ENCODE measurements at places on chromosomes 16 and 17.

DNA sequence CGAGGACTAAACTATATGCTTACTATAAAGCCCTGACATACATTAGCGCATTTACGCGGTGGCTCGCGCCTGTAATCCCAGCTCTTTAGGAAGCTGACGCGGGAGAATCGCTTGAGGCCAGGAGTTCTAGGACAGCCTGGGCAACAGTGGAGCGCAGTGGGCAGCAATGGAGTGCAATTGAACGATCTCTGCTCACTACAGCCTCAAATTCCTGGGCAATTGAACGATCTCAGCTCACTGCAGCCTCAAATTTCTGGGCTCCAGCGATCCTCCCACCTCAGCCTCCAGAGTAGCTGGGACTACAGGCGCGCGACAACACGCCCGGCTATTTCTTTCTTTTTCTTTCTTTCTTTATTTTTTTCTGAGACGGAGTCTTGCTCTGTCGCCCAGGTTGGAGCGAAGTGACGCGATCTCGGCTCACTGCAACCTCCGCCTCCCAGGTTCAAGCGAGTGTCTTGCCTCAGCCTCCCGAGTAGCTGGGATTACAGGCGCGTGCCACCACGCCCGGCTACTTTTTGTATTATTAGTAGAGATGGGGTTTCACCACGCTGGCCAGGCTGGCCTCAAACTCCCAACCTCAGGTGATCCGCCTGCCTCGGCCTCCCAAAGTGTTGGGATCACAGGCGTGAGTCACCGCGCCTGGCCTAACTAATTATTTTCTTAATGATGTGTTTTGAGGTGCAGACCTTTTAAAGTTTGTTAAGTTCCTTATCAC is 506 bp upstream of the COG7 start:
- no peak for DNase-seq

- DNase-seq: no peak
Measured at GRCh38 chr16:4894276-4895150, 42.4 kb downstream of the PPL start.

DNA sequence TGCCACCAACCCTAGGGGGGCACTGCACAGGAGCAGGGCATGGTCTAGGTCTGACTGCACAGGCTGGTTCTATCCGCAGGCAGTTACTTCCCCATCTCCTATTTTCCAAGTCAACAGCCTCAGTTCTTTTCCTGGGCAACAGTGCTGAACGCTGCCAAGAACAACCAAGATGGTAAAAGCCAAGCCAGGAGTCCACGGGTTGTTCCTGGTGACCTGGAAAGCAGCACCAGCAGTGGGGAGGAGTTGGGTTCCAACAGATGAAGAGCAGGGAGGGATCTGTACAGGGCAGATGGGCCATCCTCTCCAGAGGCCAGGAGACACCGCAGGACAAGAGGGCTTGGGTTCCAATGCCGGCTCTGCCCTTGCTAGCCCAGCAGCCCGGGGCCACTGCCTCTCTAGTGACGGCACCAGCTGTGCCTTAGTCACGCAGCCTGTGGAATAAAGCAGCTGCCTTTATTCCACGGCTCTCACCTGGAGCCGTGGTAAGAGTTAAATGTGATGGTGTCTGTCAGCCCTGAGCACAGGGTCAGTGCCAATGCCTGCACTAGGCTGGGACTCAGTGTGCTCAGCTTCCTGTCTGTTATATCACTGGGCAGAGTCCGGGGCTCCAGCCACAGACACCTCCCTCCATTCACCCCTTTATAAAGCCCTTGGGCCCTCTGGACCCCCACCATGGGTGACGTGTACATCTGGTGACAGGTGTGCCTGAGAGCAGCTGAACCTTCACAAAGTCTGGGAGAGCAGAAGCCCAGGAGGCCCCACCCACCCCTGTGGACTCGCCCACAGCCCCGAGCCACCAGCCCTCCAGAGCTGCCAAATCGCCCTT is 44.9 kb downstream of the MARF1 start:
- no peak for DNase-seq

DNA sequence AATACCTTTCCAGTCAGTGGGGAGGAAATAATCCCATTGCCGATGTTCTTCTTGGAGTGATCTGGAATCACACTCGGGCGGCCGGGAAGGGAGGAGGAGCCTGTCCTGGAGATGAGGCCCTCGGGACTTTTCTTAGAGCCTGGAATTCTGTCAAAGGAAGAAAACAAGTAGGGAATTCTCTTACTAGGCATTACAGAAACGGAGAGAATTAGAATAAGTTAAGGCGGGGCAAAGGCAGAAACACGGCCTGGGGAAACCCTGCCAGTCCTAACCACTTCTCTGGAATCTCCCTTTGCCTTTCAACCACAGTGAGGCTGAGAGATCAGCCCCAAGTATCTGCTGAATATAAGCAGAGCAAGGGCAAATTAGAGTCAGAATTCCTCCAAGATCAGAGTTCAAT is 27.8 kb downstream of the USP36 start:
- DNase-seq: no peak

DNA sequence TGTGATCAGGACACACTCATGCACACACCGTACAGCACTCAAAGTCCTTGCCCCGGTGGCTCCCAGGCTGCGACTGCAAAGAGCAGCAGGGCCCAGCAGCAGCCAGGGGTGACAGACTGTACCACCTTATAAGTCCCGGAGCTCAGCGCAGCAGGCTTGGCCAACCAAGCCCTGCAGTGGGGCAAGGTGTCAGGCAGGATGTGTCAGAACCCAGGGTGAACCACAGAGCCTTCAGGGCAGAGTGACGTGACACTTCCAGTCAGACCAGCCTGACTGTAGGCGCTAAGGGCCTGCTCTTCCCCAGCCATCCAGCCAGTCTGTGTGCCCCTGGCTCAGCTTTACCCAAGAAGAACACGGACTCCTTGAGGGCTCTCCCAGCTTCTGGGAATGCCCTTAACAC is 204.1 kb downstream of the COPRS start:
- DNase-seq: no peak

DNA sequence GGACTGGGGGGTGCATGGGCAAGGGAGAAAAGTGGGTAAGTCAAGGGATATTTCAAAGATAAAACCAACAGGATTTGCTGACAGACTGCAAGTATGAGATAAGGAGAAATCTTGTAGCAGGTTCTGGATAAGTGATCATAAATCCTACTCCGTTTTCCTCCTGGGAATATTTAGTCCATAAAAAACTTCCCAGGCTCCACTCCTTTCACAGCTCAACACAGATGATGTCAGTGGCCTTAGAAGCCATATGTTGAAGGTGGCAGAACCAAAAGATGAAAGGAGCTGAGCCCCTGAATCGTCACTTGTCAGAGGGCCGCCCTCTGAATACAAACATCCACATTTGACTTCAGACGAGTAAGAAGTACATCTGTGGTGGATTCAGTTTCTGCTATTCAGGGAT is 71.7 kb downstream of the GRIN2A start:
- no peak for DNase-seq

DNA sequence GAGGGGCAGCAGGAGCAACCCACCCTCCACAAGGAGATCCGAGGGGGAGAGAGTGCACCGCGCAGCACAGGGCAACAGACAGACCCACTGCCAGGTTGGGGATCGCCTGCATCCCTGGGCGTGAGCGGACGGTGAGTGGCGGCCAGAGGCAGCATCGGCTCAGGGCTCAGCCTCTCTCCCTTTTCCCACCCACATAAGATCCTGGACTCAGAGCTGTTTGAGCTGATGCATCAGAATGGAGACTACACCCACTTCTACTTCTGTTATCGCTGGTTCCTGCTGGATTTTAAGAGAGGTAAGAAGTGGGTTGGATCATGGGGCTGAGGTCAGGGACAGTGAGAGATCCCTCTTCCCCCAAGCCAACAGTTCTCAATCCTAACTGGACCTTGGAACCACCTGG is 23.2 kb downstream of the MNT start:
- no peak for DNase-seq

GRCh38 chr16:85293904-85294642 is 181.8 kb upstream of the CIBAR2 start:
- no peak for DNase-seq

DNA sequence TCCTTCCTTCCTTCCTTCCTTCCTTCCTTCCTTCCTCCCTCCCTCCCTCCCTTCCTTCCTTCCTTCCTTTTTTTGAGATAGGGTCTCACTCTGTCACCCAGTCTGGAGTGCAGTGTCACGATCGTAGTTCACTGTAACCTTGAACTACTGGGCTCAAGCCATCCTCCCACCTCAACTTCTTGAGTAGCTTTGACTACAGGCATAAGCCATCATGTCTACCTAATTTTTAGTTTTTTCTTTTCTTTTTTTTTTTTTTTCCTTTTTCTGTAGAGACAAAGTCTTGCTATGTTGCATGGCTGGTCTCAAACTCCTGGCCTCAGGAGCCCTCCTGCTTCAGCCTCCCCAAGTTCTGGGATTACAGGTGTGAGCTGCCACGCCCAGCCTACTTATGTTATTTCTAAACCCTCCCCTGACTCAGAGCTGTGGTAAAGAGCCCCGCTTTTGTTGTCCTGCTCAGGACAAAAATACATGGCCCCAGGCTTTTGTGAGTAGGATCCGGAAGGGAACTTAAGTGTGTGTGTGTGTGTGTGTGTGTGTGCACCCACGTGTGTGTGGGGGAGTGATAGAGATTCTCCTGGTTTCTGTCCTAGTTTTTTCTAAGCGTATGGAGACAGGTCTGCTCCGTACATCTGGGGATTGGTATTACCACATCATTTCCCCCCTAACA is 67.1 kb downstream of the PRKCB start:
- no peak for DNase-seq

DNA sequence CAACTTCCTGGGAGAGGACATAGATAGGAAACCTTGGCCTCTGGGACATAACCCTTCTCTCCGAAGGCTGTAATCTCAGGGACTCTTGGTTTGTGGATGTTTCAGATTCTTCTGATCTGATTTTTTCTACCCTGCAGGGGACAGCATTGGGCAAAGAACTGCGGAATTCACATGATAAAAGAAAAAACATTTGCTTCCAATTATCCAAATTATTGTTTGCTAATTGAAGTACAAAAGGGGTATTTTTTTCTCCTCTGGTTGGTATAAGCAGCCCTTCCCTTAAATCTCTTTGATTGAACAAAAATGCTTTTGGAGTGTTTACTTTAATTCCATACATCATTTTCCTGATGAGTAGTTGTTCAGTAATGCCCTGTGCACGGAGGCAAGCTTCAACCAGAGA is 251.7 kb upstream of the IRX3 start:
- no peak for DNase-seq

DNA sequence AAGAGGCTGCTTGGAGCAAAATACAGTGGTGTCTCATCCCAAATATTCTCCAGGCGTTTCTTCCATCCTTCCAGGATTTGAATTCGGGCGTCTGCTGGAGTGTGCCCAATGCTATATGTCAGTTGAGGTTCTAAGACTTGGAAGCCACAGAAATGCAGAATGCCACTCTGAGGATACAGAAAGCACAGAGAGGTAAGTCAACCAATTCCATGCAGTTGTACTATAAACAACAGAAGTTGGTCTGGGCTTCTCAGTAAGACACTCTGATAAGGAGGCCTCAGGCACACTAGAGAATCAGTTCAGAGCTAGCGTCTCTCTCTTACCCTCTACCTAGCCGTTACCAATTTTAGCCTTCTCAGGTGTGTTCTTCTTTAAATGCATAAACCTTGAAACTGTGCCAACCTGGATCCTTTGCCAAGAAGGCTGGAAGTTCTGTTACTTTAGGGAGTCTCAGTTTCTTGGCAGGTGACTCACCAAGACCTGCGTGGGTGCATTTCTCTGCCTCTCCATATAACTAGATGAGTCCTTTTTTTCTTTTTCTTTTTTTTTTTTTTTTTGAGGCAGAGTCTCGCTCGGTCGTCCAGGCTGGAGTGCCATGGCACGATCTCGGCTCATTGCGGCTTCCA is 15.1 kb downstream of the NQO1 start:
- DNase-seq: no peak

GRCh38 chr16:49194537-49195236 is 87.0 kb downstream of the CBLN1 start:
- DNase-seq: no peak

DNA sequence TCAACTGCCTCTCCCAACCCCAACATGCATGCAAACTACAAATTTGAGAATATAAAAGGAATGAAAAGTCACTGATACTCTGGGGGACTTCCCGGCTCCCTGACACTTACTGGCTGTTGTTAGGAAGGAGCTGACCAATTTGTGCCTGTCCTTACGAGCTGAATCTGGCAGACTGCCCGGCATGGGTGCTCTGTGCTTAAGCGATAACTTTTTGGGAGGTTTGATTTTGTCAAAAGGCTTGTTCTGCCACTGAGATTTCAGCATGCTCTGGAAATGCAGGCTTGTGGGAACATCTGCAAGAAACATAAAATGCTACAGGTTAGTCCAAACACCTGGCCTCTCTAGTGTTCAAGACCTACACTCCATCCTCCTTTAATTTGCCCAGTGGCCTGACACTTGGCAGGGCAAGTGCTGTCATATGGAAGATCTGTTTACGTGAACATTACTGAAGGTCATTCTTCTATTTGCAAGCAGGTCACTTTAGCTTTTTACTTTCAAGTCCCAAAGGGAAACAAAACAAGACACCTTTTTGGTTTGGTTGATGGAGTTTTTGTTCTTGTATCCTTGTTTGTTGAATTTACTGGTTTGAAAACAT is 40.6 kb downstream of the STH start:
- no peak for DNase-seq

- no peak for DNase-seq
Measured at GRCh38 chr16:84214451-84215066, 23.6 kb downstream of the ADAD2 start.

DNA sequence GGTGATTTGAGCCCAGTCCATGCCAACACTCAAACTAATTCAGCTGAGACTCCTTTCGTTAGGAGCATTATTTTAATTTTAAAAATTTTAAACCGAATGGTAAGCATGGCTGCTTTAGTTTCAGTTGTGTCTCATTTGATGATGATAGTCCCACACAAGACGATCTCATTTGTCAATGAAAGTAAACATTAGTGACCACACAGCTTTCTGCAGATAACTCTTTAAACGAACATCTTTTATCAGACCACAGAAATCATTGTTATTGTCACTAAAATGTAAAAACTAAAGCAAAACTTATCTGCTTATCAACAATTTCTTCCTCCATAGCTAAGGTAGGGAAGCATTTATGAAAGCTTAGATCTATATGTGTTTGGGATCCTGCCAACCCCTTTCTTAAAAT is 382.2 kb downstream of the ZFHX3 start:
- no peak for DNase-seq

DNA sequence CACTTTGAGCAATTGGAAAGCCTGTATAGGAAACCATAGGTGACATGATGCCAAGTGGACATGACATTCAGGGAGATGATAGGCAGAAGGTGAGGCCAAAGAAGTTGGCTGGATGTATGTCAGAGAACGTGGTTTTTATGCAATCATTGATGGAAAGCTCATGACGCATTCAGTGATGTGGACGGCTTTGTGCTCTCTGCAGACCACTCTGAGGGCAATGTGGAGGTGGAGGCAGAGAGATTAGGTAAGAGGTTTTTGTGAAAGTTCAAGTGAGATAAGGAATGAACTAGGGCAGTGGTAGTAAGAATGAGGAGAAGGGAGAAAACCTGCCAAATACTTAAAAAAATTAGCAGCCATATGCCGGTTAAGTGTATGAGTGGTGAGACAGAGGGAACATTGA is 99.0 kb downstream of the PRKCA start:
- DNase-seq: no peak

DNA sequence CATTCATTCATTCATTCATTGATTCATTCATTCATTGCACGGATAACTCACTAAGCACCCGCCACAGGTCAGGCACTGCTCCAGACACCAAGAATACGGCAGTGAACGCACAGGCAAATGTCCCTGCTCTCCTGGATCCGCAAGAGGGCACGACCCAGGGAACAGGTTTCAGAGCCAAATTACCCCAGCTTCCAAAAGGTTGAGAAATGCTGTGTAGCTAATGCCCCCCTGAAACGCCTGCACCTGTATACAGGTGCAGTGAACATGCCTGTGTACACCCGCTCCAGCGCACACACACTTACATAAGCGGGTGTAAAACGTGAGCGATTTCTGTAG is 9.6 kb upstream of the UBE2I start:
- no peak for DNase-seq

GRCh38 chr17:1653735-1654134 is 4.1 kb upstream of the RILP start:
- no peak for DNase-seq

Data from activated CD8-positive, alpha-beta memory T cell treated with anti-CD3 and anti-CD28 coated beads for 4 hours (primary cell).